T-helper 17 cell (primary cell): ENCODE measurements at places on chromosomes 12 and 14. TPM values are rescaled to one million over a fixed set of nuclear protein-coding genes. Genes with fewer than 3 reads are reported as not detected.

Gene NPC2
- total RNA-seq = 32.7 TPM

Gene CLECL1
- 1.5 TPM for total RNA-seq

Gene KRT2
- not detected for total RNA-seq

Gene FRMD6
- total RNA-seq = 0.73 TPM

Gene GLTP
- 28.3 TPM for total RNA-seq

GRCh38 chr12:126891789-126892188 lies 1375.2 kb upstream of the TMEM132C start:
- H3K27ac ChIP-seq = no peak overlapping the region
- no peaks in the 10 kb centered on the region for H3K36me3 ChIP-seq
- DNase-seq = no peak
- no peaks in the 10 kb centered on the region for H3K4me1 ChIP-seq
- peaks cover 6% of the 10 kb centered on the region for H3K27me3 ChIP-seq

- no peak overlapping the region for H3K4me3 ChIP-seq
- DNase-seq = peak; percentile 6
- H3K36me3 ChIP-seq = peaks cover 2% of the 10 kb centered on the region
Measured at GRCh38 chr12:1926251-1926657, 7.8 kb upstream of the CACNA2D4 start.

DNA sequence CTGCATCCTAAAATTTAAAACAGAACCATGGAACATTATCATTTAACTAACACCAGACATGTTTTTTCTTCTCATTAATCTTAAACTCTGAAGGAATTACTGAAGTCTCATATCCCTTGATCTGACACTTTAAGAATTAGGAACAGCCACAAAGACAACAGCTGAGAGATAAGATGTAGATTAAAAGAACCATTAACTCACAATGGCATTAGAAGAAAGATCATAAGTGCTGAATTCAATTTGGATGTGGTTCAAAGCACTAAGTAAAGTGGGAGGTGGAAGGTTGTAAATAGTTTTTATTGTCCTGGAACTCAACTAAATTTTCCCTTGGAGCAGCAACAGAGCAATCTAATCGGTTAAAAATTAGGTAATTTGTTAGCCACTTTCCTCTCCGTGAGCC lies 199.0 kb upstream of the ATP2B1 start:
- no peaks in the 10 kb centered on the region for H3K36me3 ChIP-seq
- H3K27me3 ChIP-seq = no peaks in the 10 kb centered on the region
- H3K4me1 ChIP-seq = no peaks in the 10 kb centered on the region
- H3K27ac ChIP-seq = no peak overlapping the region

DNA sequence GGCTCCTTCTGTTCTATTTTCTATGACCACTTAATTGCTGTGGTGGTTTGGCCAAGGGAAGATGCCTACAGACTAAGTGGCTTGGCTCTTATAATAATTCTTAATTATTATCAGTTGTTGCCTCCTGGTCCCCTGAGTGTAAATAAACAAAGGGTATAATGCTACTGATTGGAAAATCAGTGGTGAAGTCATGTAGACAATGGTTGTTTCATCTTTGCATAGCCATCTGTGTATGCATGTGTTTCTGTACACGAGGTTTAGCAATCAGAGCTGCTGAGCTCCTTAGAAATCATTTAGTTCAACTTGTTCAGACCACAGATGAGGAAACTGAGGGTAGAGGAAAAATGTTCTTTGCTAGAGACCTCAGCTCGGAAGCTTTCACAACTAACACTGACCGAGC lies 152.2 kb downstream of the STXBP6 start:
- H3K4me1 ChIP-seq = no peaks in the 10 kb centered on the region
- H3K27me3 ChIP-seq = peaks cover 30% of the 10 kb centered on the region
- no peaks in the 10 kb centered on the region for H3K36me3 ChIP-seq
- H3K4me3 ChIP-seq = no peak overlapping the region
- no peak overlapping the region for H3K27ac ChIP-seq
